ENCODE measurements at places on chromosomes 12 and 14.
A peak's percentile ranks its signal among the peaks of the same experiment; 100 is the strongest.

DNA sequence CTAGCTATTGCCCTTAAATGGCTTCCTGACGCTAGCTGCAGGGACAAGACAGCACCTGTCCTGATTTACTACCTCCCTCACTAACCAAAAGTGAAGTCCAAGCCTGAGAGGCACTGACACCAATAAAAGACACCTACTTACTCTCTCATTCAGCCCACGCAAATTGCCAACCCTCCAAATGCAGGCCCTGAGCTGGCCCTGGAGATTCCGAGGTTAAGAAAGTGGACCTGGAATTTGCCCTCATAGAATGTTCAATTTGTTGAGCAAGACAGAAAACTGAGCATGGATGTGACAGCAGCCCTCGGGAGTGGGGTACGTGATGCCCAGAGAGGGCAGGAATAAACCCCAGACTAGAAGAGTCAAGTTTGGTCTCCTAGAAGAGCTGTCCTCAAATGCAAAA lies 16.4 kb downstream of the SERPINA3 start:
- no peak for DNase-seq

DNA sequence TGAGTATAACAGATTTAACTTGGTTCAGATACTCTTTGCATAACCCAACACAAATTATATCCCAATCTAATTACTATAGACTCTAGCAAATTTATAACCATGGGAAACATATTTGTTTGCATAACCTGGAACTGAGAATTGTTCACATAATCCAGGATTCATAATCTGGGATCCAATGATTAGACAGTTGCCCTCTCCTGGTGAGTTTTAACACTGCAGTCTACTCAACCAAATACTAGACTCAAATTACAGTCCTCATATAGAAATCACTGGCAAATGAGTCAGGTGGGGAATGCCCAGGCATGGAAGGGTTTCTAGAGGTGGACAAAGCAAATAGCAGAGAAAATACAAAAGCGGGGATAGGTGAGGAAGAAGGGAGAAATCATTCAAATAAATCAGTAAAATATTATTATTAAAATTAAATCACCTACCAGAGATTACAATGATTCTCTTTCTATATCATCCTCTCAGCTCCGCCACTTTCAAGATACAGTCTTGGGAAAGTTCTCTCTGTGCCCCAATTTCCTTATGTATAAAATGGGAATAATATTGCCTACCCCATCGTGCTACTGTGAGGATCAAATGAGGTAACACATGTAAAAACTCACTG lies 9.4 kb downstream of the GCH1 start:
- peak; percentile 74 for DNase-seq

GRCh38 chr14:35878272-35879150 lies 52.4 kb downstream of the BRMS1L start:
- DNase-seq, result no peak

GRCh38 chr12:95336387-95337067 lies 118.9 kb downstream of the VEZT start:
- DNase-seq, result peak; percentile 95

DNA sequence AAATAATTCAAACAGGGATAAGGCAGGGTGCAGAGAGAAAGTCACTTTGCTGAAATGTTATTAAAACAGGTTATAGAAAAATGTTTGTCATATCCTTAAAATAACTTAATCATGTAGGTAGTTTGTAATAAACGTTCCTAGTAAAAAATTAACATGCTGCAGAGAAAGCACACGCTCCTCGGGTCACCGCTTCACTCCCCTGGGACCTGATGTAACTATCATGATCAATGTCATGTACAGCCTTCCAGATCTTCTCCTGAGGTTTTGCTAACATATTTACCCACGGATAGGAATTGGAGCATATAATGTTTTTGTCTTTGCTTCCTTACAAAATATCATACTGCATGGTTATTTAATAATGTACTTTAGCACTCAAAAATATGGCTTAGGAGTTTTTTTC lies 285.1 kb upstream of the TMEM132C start:
- DNase-seq, result peak; percentile 15

- DNase-seq, result no peak
These were observed 3.4 kb upstream of the TRAFD1 start for GRCh38 chr12:112121780-112122565.

DNA sequence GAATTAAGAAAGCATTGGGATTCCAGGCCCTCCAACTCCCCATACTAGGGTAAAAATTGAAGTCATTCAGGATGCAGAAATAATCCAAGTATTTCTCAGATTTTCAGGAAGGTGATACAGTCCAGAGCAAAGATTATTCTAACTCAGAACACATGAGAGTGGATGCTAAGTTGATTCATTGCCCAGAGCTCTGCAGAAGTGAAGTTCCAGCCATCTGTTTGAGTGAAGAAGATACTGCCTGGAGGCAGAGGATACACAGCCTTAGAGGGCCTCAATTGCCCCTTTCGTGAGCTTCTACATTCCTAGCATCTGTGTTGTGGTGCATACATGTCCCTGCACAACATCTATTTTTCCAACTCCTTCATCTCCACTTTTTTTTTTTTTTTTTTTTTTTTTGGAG lies 36.9 kb upstream of the SMUG1 start:
- no peak for DNase-seq

DNA sequence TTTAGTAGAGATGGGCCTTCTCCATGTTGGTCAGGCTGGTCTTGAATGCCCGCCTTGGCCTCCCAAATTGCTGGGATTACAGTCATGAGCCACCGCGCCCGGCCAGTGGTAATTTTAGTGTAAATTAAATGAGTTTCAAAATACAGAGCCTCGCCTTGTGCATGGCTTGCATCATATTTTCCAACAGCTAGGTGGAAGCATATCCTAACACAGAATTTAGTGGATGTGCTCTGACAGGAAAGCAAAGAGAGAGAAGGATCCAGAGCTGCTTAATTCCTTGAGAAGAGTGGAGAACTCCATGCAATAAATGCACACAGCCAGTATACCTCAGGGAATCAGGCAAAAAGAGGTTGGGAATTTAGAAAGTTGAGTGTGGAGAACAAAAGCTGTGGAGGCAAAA lies 2.5 kb downstream of the OR6C2 start:
- no peak for DNase-seq

- DNase-seq, result no peak
These were observed 13.8 kb downstream of the VASH1 start for GRCh38 chr14:76774821-76775694.

GRCh38 chr12:6384499-6385436 lies 806 bp downstream of the LTBR start:
- DNase-seq, result no peak

- DNase-seq, result no peak
These were observed 8.1 kb downstream of the PRKAB1 start for GRCh38 chr12:119676022-119676421.

- no peak for DNase-seq
These were observed 15.9 kb upstream of the CCER1 start for GRCh38 chr12:90970911-90971310.

- no peak for DNase-seq
These were observed 150.3 kb downstream of the FOXN3 start for GRCh38 chr14:89266754-89267153.

DNA sequence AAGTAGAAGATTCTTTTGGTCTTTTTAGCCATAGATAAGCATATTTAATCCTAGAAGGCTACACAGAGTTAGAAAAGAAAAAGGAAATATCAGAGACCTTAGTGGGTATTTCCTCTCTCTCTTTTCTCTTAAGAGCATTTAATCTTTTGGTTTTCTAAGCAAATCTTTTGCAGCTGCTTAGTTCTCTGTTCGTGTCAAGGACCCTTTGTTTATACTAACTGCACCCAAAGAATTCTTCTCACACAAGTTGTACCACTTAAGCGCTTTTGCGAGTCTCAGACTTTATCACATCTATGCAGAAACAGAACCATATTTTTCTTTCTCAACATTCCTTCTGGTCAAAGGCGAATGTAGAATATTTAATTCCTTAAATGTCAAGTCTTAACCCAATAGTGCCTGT lies 17.9 kb upstream of the NID2 start:
- peak; percentile 59 for DNase-seq

- DNase-seq, result no peak
These were observed 323.8 kb downstream of the BCAT1 start for GRCh38 chr12:24625103-24625502.

DNA sequence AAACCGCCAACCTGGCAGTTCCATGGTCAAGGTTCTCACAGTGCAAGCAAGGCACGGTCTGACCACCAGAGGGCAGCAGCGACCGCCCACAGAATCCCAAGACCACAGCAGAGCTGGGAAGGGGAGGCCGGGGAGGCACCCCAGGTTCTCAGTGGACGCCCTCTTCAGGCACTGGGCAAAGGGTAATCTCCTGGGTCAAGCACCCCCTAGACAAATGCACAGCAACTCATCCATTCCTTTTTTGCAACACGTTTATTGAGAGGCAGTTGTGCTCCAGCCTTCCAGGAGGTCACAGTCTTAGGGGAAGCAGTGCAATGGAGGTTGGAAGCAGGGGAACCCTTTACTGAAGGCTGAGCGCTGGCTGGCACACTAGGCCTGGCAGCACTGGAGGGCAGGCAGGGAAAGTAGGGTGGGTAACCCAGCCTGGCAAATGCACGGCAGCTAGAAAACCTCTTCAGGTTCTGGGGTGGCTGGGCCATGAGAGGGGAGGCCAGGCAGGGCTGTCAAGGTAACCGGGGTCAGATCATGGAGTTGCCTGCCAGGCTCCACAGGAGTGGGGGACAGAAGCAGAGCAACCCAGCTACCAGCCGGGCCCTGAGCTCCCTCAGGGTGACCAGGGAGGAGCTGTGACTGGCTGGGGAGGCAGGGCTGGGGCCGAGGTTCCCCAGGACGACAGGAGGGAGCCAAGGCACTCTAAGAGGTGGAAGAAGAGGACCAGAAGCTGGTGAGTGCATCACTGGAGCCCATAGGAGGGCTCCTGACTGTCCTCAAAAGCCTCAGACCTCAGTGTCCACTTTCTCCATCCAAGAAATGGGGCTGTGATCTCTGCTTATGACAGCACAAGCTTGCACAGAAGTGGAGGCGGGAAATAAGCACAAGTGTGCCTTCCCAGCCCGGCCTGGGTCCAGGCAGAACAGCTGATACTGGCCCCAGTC lies 1.8 kb upstream of the RHOF start:
- peak; percentile 96 for DNase-seq

- no peak for DNase-seq
These were observed 282.5 kb upstream of the AMIGO2 start for GRCh38 chr12:47362126-47362705.

DNA sequence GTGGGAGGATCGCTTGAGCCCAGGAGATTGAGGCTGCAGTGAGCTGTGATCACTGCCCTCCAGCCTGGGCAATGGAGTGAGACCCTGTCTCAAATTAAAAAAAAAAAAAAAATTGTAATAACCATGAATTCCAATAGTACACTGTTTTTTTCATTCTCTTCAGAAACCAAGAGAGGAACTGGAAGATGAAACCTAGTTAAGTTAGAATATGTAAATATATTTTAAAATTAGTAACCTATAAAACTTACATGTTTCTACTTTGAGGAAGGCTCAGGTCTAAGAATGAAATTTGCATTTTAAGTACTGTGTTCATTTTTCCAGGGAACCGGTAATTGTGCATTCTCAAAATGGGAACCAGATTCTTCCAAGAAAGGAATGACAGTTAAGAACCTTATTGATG lies 18.8 kb downstream of the KNTC1 start:
- no peak for DNase-seq

DNA sequence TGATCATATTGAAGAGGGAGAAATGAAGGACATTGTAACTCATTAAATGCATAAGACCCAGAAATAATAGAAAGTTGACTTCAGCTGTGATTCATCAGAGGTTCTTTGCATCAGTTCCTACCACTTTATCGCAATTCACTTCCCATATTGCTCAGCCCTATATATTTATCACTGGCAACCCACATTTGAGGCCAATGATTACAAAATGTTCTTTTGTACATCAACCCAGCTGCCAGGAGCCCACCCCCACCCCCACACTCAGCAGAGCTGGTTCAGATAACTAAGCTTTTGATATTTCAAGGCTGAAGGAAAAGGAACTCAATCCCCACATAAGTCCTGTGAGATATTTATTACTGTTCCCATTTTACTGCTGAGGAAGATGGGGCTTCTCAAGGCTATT lies 51.2 kb upstream of the TMPO start:
- DNase-seq, result no peak

DNA sequence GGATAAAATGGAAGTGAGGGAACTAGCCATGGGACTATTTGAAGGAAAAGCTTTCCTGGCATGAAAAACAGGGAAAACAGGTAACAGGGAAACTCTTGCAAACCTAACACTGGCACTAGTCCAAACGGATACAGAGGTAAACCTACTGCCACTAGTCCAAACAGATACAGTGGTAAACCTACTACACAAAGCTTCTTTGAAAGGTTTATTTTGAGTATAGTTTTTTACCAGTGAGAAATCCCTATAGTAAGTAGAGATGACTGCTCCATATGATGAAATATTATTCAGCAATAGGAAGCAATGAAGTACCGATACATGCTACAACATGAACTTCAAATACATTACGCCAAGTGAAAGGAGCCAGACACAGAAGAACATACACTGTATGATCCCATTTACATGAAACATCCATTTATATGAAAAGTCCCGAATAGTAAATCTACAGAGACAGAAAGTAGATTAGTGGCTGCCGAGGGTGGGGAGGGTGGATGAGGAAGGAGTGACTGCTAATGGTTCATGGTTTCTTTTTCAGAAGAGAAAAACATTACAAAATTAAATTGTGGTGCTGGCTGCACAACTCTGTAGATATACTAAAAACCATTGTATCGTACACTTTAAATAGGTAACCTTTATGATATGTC lies 25.5 kb downstream of the SPTLC2 start:
- DNase-seq, result no peak

GRCh38 chr12:6062757-6063735 lies 61.4 kb downstream of the VWF start:
- DNase-seq, result peak; percentile 77

DNA sequence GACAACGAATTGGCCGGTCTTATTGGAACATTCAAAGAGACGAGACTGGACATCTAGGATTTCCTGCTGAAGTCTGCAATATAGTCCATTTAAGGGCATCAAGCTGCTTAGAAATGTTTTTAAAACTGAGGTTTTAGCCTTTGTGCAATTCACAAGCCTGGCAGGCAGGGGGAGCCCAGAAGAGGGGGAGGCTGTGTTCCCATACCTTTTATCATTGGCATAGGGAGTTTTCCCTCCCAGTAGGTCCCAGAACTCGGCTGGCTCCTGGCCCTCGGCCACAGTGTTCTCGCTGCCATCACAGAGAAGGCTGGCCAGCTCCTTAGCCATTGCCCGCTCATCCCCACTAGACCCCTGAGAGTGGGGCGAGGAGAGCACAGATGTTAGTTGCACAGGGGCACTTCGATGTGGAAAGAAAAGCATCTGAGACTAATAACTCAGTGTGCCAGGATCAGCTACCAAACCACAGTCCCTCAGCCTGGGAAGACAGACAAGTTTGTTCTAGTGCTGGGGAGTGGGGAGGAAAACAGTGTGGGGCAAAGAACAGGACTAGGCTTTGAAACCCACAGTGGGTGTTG lies 15.1 kb downstream of the AVIL start:
- peak; percentile 41 for DNase-seq

- no peak for DNase-seq
These were observed 156.2 kb downstream of the KIF26A start for GRCh38 chr14:104294628-104294982.
